HS-5 (cell line): ENCODE measurements at places on chromosomes 7 and 10.
A peak's percentile ranks its signal among the peaks of the same experiment; 100 is the strongest.

- no peak for DNase-seq
Observed at GRCh38 chr7:104240401-104240800, 32.6 kb upstream of the ORC5 start.

GRCh38 chr7:31767686-31768358, 80.8 kb downstream of the PPP1R17 start:
- DNase-seq: no peak

DNA sequence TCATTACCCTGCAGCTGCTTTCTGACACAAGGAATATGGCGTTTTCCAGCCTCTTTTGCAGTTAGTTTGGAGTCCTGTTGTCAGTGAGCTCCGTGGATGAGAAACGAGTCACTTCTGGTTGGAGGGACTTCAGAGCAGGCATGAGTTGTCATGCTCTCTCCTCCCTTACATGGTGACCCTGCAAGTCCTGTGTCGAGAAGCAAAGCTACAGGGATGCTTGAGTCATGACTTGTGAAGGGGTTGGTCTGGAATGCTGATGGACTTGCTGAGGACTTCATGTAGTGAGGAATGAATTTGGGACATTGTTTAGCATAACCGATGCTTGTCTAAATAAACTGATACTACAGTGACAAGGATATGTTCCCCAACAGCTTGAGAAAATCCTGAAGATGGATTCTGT, 108.8 kb downstream of the ADCYAP1R1 start:
- DNase-seq: no peak

- DNase-seq: no peak
Observed at GRCh38 chr7:54933643-54934042, 85.2 kb upstream of the EGFR start.

DNA sequence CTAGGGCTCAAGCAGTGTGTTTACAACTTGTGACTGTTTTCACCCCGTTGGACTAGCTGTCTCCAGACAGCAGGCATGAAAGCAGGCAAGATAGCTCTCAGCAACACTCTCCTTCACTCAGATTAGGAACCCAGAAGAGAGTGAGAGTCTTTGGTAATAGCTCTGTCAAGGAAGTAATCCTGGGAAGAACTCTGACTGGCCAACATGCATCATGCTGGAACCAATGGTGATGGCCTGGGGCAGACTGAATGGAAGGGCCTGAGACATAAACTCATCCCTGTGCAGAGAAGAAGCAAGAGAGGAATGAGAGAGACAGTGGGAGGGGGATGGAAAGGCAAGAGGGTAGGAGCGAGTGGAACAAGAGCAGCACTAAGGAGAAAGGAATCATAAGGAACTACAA, 48.9 kb downstream of the AKR1D1 start:
- DNase-seq: peak; percentile 10

DNA sequence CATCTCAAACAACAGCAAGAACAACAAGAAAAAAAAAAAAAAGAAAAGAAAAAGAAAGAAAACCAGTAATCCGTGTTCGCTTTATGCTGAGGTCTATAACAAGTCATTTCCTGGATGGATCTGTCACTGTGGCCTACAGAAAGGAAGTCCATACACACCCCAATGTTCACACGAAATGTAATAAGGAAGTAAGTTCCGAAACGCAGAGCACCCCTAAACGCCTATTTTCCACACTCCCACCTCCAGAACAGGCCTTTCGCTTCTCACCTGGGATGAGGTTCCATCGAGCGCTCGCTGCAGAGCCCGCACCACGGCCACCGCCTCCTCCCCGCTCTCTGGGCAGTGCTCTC, 735 bp downstream of the ZNF394 start:
- no peak for DNase-seq

DNA sequence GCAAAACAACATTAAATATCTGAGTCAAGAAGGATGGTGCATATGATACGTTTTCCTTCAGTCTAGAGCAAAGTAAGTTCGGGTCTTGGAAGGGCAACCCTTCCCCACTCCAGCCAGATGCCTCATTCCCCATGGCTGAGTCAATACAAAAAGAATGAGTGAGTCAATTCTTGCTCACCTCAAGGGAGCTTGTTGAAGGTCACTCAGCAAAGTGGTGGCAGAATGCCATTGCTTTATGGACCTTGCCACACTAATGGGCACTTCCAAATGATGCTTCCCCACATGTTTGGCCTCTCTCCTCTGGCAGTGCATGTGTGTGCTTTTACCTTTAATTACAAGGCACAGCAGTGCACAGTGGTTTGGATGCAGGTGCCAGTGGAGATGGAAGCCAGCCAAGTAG, 296.5 kb downstream of the SORCS3 start:
- peak; percentile 63 for DNase-seq

- DNase-seq: no peak
Observed at GRCh38 chr7:5497295-5498103, 73.9 kb upstream of the TNRC18 start.

- DNase-seq: no peak
Observed at GRCh38 chr10:4080225-4080805, 295.3 kb upstream of the KLF6 start.

GRCh38 chr10:125708971-125709503, 10.5 kb upstream of the EDRF1 start:
- no peak for DNase-seq

- DNase-seq: no peak
Observed at GRCh38 chr10:102121739-102122372, 1.7 kb upstream of the LDB1 start.

- no peak for DNase-seq
Observed at GRCh38 chr10:29849886-29850285, 209.5 kb downstream of the JCAD start.

DNA sequence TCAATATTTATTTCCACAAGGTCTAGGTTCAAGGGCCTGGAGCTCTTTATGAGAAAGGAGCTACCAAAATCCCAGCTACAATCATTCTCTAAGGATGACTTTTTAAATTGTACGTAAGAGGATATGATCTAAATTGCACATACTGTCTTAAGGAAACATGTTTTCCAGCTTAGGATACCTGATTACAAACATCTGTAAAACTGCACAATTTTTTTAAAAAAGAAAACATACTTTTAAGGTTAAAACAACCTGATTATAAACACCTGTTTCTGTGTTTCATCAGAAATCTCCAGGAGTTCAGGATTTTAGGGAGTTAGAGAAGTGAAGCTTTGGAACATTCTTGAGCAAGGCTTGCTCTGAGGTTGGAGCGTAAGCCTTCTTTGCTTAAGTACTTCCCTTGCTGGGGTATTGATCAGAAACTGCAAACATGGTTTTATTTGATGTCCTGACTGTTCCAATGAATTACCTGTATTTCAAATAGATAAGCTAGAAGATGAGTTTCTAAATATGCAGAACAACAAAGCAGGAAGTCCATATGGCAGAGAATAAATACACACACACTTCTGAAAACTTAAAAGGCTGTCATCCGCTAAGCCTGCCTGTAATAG, 248.6 kb downstream of the GFRA1 start:
- no peak for DNase-seq

GRCh38 chr7:43619213-43620012, 36.5 kb downstream of the STK17A start:
- peak; percentile 28 for DNase-seq

DNA sequence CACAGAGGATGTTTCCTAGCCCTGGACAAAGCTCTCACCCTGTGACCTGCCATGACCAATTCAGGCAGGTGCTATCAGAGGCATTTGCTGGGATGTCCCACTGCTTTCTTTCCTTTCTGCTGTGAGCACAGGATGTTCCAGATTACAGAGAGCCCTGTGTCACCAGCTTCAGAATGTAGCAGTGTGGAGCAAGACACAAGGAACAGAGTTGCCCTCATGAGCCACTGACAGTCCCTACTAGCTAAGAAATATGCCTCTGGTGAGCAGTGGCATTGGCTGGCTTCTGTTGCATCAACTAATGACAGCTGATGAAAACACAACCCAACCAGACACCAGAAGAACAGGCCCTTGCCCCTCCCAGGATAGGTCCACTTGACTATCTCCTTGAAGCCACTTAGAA, 337.2 kb downstream of the TNS3 start:
- DNase-seq: no peak

DNA sequence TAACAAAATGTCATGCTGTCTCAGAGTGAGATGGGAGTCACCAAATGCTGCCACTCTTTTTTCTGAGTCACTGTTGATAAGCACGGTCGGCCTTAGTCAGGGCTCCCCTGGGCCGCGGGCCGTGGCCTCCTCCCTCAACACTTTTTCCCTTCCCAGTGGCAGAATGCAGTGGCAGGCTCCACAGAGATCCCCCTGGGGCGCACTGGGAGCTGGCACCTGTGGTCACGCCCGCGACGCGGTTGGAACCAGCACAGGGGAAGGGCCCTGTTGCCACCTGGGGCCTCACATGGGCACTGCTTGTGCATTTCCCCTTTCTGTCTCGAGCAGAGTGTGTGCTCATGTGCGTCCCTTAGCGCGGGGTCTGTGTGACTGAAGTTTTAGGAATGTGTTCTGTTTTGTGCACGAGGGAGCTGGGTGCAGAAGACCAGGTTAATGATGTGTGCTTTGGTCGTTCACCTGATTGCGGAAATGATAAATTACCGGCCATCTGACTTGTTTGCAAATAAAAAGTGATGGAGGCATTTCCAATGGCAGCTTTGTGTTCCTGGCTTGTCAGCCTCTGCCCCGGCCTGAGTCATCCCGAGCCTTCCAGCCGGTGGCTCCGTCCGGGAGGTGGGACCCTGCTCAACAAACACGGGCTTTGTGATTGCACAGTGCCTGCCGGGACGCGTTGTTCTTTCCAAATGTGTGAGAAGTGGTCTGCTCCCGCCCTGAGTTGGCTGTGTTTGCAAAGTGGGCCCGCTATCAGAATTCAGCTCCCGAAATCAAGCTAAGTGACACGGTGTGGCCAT, 100.7 kb downstream of the NKX6-2 start:
- no peak for DNase-seq

- DNase-seq: no peak
Observed at GRCh38 chr10:33799281-33799943, 464.9 kb upstream of the NRP1 start.

- no peak for DNase-seq
Observed at GRCh38 chr10:22340329-22341189, 4.7 kb upstream of the SPAG6 start.

DNA sequence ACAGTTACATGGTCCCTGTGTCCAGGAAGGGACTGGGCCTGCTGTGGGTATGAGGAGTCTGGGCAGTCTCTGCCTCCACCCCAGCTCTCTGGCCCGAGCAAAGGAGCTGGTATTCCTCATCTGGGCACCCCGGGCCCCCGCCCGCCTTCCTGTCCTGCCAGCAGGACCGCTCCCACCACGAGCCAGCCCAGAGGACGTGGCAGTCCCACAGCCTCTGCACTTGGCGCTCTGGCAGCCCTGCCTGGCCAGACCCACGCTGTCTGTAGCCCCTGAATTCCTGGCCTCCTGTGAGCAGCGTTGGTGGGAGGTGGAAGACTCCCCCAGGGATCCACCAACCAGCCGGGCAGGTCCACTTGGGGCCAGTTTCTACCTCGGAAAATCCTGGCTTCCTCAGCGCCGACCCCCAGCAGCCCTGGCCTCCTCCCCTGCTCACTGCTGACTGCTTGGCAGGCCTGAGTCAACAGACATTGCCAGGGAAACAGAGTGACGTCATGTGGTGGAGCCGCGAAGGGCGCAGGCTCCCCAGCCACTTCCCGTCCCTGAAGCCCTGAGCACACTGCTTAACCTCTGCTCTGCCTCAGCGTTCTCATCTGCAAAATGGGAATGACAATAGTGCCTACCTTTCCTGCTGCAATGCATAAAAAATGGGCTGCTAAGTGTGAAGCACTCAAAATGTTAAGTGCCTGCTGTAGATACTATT, 21.6 kb upstream of the LIMK1 start:
- DNase-seq: peak; percentile 26

DNA sequence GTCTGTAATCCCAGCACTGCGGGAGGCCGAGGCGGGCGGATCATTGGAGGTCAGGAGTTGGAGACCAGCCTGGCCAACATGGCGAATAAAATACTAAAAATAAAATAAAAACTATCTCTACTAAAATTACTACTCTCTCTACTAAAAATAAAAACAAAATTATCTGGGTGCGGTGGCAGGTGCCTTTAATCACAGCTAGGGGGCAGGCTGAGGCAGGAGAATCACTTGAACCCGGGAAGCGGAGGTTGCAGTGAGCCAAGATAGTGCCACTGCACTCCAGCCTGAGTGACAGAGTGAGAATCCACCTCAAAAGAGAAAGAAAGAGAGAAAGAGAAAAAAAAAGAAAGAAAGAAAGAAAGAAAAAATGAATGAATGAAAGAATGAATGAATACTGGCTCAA, 351.4 kb downstream of the ELMO1 start:
- DNase-seq: no peak

DNA sequence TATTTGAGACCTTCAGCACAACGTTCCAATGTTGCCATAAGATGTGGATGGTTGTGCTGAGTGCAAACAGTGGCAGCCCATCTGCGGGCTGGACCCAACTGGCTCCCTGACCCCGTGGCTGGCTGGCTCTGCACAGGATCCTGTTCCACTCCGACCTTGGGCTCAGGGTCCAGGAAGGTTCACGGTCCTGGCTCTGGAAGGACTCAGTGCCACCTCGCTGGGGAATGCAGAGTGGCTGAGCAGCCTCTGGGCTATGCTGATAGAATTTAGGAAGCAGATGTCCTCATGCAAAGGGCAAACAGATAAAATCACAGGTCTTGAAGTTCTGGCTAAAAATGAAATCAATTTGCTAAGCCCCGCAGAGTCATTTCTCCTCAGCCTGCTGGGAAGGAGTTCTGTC, 171.6 kb downstream of the PIP4K2A start:
- no peak for DNase-seq

DNA sequence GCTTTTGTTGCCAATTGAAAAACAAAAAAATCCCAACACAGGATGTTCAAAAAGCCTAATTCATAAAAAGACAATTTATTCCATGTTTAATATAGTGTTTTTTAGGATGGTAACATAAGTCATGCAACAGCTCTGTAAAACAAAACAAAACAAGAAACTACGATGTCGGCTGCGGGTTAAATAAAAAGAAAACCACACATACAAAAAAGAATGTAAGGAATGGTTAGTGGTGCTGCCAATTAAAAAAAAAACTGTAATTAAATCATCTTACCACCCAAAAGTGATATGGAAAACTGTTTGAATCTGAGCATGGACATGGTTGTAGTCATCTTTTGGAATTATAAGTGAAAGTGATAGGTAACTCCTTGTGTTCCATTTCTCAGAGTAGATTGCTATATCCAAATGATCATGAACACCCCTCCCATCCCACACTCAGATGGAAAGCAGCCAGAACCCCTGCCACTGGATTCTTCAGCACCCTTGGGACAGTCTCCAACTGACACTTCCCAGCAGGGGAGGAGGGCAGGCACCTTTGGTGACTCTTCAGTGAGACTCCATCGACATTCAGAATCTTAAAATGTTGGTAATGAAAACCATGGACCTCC, 14.3 kb upstream of the DAGLB start:
- DNase-seq: no peak

- peak; percentile 25 for DNase-seq
Observed at GRCh38 chr7:12066521-12066920, 144.6 kb upstream of the TMEM106B start.
